Pons (tissue), 1 donor: ENCODE measurements at places on chromosomes 12 and 14.

- no peak for DNase-seq
Observed at GRCh38 chr14:30751646-30752416, 122.5 kb upstream of the COCH start.

DNA sequence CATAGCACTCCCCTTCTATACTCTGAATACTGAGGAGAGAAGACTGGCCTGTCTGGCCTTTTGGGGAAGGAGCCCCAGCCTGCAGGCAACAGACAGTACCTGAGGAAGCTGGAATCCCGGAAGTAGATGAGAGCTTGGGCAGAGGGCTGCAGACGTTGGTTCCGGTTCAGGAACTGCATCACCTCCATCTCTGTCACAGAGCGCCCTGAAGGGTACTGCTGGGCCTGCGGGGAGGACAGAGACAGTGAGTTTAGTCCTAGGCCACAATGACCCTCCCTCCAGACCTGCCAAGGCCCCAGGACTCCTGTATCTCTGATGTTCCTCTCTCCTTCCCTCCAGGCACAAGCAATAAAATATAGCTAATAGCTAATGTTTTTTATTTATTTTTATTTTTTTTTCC lies 28.4 kb downstream of the TEP1 start:
- DNase-seq = no peak

- DNase-seq = no peak
Observed at GRCh38 chr12:124566997-124567672, at the start of gene NCOR2. Gene NCOR2, minus strand, starts transcription at chr12:124567612. Its CDS starts 72,361 bp downstream, at chr12:124495251.

DNA sequence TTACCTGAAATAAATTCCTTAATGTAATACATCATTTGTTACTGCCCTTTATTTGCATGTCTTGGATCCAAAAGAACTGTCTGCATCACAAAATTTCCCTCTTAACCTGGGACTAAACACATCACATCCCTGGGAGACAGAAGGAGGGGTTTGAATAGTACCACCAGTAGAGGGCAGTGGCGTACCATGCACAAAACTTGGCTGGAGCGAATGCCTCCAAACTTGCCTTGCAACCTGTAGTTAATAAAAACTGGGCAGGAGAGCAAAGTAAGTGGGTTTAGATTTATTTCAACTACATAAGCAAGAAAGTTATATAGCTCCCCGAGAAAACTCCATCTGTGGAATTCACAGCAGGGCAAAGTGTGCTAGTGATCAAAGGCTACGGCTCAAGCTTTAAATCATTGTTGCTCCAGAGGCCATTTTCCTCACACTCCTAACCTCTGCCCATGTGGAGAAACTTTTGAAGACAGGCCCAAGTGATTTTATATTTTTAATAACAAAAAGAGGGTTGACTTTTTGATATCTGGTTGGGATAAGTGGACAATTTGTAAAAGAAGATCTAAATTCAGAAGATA lies 1176.7 kb upstream of the SEL1L start:
- peak; percentile 42 for DNase-seq

DNA sequence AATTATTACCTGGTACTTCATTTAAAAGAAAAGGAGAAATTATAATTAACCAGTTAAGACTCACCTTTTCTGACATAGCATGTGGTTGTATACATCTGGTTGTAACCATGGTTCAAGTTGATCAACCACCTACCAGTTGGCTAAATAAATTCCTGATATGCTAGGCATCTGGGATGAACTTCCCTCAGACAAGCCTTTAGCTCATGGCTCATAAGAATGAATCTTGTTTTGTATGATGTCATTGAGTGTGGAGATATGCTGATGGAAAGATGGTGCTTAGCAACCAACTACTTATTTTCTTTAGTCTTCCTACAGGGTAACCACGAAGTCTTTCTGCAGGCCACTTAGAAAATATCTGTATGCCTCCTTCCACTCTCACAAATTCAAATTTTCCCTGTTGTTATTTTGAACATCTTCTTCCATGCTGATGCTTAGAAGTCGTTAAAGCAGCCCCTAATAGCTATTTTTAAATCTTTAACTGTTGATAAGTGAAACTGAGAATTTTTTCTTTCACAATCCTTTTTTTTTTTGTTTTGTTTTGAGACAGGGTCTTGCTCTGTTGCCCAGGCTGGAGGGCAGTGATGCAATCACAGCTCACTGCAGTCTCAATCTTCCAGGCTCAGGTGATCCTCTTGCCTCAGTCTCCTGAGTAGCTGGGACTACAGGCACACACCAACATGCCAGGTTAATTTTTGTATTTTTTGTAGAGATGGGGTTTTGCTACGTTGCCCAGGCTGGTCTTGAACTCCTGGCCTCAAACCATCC lies 51.9 kb upstream of the PTHLH start:
- DNase-seq = no peak

DNA sequence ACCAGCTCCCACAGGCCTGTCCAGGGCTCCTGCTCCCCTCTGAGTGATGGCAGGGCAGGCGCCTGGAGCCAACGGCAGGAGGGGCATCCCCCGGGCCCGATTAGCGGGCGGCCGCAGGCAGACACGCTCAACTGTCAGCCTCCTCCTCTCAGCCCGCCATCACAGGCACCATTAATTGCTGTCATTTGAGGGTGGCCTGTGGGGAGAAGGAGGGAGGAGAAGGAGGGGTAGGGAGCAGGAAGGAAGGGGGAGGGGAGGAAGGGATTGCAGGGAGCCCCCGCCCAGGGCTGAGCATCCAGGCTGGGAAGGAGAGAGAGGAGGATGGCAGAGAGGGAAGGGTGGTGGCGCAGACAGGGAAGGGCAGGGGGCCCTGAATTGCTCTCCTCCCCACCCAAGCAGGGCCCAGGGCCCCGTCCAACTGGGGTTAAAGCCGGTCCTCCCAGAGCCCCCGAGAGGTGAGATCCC lies 36.1 kb downstream of the NCOR2 start:
- DNase-seq = no peak

GRCh38 chr14:23300687-23301223 lies 1.9 kb downstream of the PPP1R3E start:
- DNase-seq = peak; percentile 68
